Stimulated activated CD8-positive, alpha-beta memory T cell treated with anti-CD3 and anti-CD28 coated beads, Interleukin-7, amount 100 ng/mL, for 24 hours (primary cell): ENCODE measurements at places on chromosomes 12 and 14.

DNA sequence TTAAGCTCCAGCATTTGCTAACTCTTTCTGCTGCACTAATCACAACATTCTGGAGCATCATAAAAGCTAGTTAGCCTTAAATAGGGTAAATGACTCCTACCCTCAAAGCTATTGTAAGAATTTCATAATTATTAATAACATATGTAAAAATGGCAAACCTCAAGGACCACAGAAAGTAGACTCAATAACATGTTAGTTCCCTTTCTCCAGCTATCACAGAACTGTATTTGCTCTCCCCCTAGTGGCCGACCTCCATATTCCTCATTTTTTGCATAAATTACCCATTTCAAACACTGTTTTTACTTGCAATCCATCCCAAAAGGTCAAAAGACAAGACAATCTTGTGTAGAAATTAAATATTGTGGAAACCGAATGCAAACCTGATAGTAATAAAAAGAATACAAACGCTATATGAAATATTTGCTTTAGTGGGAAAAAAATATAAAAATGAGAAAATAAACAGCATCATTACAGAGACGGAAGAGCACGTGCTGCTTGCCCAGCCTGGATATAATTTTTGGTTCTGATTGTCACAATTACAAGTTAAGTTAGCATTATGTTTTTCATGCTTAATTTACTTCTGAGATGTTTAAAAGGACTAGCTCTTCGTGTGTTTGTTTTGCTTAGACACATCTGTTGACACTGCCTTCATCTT is 97.9 kb downstream of the RERGL start:
- DNase-seq: no peak

DNA sequence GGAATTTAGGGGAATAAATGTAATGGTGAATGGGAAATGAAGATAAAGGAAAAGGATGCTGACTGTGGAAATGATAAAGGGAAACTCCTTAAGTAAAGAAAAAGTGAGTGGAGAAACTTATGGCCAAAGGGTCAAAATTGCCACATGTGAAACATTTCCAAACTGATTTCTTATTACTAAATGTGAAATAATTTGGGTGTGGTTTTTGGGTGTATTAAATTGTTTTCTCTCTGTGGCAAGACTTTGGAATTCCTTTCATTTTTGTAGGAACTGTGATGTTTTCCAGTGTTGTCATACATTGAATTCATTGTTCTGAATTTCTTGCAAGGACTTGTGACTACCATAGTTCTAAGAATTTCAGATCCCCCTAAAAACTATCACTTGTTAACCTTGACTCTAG is 1891.5 kb upstream of the SEL1L start:
- DNase-seq: no peak

DNA sequence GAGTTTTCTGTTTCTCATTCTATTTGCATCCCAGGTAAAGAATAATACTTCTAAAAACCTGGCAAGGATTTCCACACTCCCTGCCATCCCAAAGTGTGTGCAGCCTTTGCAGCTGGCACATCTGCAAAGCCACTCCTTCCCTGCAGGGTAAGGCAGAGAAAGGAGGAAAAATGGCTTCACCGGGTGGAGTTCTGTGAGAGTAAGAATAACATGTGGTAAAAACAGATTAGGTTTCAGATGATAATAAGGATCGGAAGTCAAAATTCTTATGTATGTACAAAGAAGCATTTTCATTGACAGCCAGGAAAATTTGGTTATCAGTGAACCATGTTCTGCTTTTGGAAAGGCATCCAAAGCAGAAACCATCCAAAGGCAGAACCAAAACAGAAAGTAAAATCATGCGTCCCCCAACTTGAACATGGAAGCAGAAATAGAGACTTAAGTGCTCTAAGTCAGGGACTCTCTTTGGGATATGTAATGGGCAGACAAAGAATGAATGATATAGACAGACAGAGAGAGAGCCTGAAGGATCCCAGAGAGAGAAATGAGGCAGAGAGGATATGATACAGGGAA is 192.6 kb upstream of the CCDC196 start:
- no peak for DNase-seq

DNA sequence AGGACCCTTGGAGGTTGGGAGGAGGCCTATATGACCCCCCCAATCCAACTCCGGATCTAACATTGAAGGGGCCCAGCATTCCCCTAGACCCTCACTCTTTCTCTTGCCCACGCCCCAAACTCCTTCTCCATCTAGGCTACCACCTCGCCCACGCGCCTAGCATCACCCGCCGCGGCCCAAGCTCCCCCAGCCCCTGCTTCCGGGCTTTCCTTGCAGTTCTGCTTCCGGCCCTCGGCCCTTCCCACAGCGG is 445 bp downstream of the CERS5 start:
- DNase-seq: peak; percentile 33

- no peak for DNase-seq
Observed at GRCh38 chr12:58420503-58420902, 479.1 kb downstream of the ATP23 start.

- no peak for DNase-seq
Observed at GRCh38 chr12:11397366-11397765, 2.0 kb upstream of the PRB2 start.

- DNase-seq: no peak
Observed at GRCh38 chr14:39991041-39991440, 558.8 kb upstream of the FBXO33 start.

DNA sequence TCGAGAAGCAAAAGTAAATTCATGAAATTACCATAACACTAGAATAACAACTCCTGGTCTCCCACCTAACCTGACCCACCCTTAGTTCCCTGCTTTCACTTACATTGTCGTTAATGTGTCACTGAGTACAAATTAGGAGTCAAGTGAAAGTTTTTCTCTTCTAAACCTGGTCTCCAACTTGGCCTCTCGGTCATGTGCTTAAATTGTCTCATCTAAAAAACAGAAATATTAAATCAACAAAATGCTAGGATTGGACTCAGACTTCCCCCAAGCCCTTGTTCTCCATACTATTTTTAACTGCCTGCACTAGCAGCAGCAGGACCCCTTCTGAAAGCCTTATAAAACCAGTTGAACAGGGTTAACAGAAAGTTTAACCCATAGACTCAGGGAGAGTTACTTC is 1.8 kb upstream of the BTG1 start:
- DNase-seq: no peak

DNA sequence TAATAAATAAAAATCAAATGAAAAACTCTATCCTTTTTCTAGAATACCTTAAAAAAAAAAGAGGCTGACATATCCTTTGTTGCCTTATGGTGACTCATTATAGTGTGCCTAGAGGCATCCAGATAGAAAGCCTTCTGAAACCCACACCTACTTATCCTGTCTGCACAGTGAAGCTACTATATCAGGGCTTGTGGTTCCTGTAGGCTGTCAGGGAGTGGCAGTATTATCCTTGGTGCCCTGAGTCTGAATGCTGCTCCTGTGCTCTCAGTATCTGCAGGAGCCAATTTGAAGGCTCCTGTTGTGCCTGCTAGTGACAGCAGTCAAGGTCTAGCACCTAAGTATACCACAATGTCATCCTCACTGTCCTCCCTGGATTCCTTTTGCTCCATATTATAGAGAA is 168.4 kb upstream of the AVPR1A start:
- no peak for DNase-seq

DNA sequence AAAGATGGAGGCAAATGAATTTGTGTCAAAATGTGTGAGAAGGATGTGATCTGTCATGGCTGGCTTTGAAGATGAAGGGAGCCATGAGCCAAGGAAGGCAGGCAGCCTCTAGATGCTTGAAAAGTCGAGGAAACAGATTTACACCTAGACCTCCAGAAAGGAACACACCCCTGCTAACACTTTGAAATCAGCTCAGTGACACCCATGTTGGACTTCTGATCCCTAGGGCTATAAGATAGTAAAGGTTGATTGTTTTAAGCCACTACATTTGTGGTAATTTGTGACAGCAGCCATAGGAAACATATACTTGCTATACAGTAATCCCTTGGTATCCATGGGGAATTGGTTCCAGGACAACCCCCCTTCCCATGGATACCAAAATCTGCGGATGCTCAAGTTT is 80.5 kb upstream of the DYRK2 start:
- DNase-seq: no peak

DNA sequence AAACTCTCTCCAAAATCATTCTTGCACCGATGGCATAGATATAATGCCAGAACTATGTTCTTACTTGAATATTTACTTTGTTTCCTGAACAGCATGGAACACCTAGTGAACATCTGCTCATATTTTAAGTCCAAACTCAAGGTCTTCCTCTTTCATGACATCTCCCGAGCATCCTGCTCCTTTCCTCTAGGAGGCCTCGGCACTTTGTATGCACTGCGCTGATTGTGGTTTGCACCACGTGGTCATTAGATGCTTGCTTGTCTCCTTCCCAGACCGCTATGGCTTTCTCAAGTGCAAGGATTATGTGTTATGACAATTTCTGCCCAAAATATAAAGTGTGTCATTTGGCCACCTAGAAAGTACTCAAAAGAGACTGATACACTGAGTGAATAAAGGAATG is 912.0 kb downstream of the GALC start:
- DNase-seq: no peak

DNA sequence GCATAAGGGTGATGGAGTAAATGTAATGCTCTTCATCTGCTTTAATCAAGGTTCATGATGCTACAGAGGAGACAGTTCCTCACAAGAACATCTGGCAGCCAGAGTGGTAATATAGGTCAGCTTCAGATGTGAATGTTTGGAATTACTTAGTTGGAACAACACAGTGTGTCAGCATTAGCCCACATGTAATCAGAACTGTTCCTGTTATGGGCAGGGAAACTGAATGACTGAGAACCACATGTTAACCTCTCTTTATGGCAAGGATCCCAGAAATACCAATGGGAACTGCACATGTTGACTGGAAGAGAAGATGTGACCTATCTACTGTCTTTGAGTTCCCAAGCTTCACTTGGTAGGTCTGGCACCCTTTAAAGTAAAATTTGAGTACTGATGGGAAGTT is 390.1 kb upstream of the PDE3A start:
- DNase-seq: no peak

- no peak for DNase-seq
Observed at GRCh38 chr12:52081263-52081733, 1.8 kb downstream of the SMIM41 start.

- DNase-seq: no peak
Observed at GRCh38 chr12:865614-866013, 83.9 kb downstream of the RAD52 start.

DNA sequence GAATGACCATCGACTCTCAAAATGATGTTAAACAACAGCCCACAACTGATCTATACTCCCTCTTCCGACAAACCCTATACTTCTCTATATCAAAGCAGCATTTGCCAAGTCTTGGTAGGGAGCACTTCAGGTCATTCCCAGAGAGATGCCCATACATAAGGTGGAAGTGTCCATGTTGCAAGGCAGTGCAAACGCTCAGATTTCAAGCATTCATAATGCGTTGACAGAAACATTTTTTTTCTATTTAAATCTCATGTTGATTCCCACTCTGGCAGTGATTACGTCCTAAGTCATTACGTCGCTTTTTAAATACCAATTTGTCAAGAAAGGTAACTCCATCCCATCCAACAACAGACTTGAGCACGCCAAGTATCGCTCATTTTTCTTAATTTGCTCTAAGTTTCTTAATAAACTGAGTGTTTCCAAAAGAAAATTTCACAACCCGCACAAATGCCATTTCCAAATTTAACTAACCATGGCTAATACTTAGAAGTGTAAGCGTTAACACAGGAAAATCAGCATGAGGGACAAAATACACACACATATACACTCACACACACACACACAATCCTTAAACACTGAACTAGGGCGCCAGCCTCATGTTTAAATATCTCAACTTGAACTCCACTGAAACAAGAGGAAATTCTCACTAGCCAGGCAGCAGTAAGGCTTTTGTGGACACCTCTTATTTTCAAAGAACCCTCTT is 1.1 kb downstream of the GXYLT1 start:
- no peak for DNase-seq
